Retinal pigment epithelial cell (primary cell): ENCODE measurements at places on chromosomes 6 and 20.

DNA sequence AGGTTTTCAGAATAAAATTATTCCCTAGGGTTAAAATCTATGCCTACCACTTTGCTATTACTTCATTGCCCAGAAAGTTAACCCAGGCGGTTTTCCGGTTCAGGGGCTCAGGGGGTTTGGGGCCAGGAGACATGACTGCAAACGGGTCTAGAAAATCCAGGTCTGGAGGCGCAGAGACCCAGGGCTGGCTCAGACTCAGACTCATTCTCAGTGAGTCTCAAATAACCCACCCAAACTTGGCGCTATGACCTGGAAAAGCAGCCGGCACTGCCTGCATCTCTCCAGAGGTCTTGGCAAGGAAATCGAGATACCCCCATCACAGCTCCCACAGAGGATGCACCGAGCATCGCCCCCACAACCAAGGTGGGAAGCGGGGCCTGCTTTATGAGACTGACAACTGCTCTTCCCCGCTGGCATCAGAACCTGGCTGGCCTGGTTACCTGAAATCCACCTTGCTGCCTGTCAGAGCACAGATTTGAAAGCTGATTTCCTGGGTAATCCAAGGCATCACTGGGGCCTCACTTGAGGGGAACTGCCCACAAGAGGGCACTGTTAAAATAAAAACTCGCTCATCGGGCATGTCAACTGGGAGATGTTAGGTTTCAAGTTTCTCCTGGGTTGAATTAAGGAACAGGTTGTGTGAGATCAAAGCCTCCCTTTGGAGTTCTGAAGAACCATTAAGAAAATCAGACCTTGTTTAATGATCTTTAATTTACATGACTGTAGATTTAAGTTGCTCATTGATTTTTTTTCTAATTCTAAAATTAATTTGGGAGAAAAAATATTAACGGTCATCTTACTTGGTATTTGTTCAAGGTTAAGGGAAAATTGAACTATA lies 55.1 kb downstream of the KIF16B start:
- DNase-seq, result no peak

DNA sequence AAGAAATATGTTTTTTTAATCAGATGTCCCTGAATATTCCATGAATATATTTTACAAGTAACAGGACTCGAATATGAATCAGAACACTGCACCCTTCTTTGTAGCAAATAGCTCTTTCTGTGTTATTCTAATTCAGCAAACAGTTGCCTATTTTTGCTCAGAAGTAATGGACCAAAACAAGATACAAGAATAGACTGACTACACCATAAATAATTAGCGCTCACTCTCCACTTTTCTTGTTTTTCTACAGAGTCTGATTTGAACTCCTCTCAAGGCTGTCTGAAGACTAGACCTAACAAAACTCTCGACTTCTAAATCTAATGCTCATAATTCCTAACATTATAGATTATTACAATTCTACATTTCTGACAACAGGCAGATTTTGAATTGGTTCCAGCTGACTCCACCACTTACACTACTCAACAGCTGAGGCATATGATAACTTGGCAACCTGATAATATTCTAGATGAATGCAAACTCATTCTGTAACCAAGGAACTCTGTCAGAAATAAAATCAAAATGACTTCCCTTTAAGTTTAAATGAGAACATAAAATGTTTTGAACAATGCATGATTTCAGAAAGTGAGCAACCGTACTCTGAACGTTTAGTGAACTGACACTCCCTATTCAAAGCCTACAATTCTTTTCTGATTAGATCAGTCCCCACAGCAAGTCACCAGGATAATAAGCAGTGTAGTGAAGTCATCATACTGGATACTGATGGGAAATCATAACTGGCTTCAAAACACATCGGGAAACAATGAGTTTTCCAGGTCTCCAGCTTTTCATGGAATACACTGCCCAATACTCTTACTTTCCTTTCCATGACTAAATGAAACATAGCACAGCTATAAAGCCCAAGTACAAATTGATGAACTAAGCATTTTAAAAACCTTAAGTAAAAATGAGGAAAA lies 114.2 kb upstream of the BEND6 start:
- DNase-seq, result no peak

GRCh38 chr20:57199656-57200405 lies 66.6 kb downstream of the BMP7 start:
- DNase-seq, result no peak

DNA sequence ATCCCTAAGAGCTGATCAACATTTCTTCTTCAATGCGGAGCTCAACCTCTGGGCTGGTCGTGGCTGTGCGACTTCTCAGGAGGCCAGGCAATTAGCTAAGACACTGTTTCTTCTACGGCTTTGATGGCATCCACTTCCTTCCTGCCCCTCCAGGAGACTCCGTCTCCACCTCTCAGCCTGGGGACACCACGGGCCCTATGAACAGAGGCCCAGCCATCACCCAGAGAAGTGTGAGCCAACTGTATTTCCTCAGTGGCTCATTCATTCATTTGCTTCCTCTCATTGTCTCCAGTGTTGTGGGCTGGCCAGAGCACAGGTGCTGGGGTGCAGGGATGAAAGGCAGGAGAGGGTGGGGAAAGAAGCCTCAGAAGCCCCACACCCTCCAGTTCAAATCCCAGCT lies 51.8 kb upstream of the APCDD1L start:
- DNase-seq, result no peak

DNA sequence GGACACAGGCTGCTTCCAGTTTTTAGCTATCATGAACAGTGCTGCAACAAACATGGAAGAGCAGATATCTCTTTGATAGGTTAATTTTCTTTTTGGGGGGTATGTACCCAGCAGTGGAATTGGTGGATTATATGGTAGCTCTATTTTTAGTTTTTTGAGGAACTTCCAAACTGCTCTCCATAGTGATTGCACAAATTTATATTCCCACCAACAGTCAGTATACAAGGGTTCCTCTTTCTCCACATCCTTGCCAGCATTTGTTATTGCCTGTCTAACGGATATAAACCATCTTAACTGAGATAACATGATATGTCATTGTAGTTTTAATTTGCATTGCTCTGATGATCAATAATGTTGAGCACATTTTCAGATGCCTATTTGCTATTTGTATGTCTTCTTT lies 237.6 kb downstream of the MMUT start:
- no peak for DNase-seq

DNA sequence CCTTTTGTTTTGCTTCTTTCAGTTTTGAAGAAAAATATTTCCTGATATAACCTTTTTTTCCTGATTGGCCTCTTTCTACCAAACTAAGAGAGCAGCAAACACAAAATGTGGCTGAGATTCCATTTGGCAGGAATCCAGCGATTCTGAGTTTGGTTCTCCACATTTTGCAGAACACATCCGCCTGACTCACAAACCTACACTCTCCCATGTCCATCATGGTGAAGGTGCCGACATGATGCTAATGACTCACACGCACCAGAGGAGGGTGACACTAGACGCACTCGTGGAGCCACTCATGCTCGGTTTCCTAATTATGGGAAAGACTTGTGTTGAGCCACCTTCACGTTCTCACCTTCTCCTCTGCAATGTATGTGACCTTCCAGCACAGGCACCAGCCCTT lies 45.9 kb upstream of the DUSP22 start:
- no peak for DNase-seq

- no peak for DNase-seq
These were observed 160.2 kb downstream of the NFATC2 start for GRCh38 chr20:51382111-51382985.

- DNase-seq, result no peak
These were observed 197.4 kb upstream of the KCNG1 start for GRCh38 chr20:51220293-51220706.

GRCh38 chr6:31663126-31663960 lies 1.5 kb downstream of the GPANK1 start:
- no peak for DNase-seq

GRCh38 chr6:111184827-111185532 lies 97.7 kb downstream of the SLC16A10 start:
- DNase-seq, result no peak

- DNase-seq, result no peak
These were observed 77.6 kb downstream of the SRC start for GRCh38 chr20:37423545-37423944.

DNA sequence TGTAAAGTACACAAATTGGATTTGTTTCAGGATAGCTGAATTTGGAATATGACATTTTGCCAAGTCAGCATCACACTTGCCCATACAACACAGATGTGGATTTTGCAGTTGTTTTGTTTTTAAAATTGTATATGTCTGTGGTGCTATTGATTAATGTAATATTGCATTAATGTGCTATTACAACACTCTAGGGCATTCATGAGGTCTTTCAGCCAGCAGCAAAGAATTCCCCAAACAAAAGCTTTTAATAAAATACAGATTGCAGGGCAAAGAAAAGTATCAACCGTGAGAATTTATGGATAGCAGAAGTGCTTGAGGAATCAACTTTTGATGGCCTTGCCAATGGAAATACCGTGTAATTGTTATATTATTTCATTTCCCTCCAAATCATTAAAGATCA lies 144.9 kb downstream of the AIG1 start:
- DNase-seq, result no peak

- DNase-seq, result no peak
These were observed 26.1 kb downstream of the TNFAIP3 start for GRCh38 chr6:137893181-137893580.

GRCh38 chr6:138640028-138640427 lies 133.5 kb upstream of the CCDC28A start:
- DNase-seq, result no peak

DNA sequence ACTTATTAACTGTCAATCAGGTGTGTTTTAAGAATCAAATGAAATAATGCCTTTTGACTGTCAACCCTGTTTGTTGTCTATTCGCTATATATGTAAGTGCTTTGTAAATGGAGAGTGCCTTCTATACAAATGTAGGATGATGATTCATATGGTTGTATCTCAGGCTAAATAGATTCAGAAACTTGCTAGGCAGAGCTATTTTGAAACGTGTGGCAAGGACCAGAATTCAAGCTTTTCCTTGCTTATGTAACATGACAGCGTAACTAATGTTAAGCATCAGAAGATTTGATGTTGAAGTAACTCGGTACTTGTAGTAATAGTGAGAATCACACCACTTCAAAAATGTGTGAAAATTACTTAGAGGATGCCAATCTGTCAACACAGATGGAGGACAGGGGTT lies 3.4 kb downstream of the OGFRL1 start:
- DNase-seq, result no peak

GRCh38 chr6:34537922-34538550 lies 18.1 kb downstream of the SPDEF start:
- DNase-seq, result no peak

GRCh38 chr20:53711333-53712211 lies 117.9 kb upstream of the ZNF217 start:
- DNase-seq, result no peak

GRCh38 chr20:58714340-58714922 lies 21.8 kb downstream of the NPEPL1 start:
- no peak for DNase-seq

DNA sequence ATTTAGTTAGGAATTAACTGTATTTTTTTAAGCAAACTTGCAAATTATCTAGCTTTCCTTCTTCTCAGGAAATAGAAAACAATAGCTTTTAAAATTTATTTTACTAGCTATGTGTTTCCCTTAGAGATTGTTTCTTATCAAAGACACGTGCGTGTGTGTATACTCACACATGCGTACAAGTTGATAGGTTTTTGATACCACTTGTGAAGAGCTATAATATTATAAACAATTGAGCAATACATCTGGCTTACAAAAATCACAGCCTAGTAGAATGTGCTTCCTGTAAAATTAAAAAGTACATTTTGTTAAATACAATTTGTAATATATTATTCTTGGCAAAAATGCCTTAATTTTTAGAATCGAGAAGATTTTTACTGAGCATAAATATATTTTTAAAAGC lies 33.9 kb downstream of the COL12A1 start:
- DNase-seq, result no peak

GRCh38 chr6:168683621-168684020 lies 242.6 kb downstream of the SMOC2 start:
- no peak for DNase-seq

GRCh38 chr6:16787128-16787682 lies 25.9 kb upstream of the ATXN1 start:
- no peak for DNase-seq

DNA sequence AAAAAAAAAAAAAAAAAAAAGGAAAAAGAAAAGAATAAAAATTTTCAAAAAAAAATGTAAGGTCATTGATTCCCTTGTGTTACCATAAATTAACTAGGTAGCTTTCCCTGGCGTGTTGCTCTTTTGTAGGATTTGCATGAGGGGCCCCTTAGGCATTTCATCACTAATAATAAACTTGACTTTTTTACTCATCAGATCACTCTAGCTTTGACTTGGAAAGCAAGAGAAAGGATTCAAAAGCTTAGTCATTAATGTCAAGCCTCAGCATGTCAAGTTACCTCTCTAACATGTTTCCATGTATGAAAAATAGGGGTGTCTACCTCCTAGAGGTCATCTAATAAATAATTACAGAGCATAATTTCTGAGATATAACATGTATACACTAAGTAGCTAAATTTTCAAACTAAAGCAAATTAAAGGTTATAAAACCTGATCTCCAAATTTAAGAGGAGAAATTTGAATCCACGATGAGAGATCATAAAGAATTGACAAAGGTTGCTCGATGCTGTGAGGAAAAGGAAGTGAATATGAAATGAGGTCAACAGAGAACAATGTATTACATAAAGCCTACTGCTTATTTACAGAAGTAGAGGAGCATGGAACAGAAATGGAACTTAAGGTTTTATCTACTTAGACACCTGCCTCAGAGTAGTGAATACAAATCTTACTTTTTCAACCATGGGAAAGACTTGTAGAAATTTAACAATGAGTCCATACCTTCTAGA lies 86.8 kb downstream of the ARHGAP18 start:
- no peak for DNase-seq

DNA sequence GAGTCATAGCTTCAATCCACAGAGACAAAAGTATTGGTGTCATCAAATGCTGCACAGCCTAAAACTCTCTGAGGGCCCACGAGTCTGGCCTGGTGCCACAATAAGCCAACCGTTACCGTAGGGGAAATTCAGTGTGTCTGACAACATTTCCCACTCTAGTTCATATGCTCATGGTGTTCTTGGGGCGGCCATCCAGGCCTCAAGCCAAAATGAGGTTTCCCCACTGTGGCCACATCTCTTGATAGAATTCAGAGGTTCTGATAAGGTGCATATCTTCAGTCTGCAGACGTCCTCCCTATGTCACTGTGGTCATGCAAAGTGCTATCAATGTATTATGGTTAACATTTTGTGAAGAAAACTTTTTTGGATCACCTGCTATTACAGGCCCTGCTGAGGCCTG lies 627.7 kb downstream of the QKI start:
- no peak for DNase-seq

GRCh38 chr6:149319422-149319821 lies 1.9 kb downstream of the TAB2 start:
- DNase-seq, result no peak

- DNase-seq, result no peak
These were observed 34.1 kb downstream of the TAF4 start for GRCh38 chr20:62031462-62032092.

- DNase-seq, result no peak
These were observed 134.9 kb downstream of the KLHL32 start for GRCh38 chr6:97059473-97059872.
